ENCODE measurements at places on chromosomes 6 and 20.

GRCh38 chr6:129766959-129767728 lies 57.2 kb upstream of the ARHGAP18 start:
- peak; percentile 82 for DNase-seq

GRCh38 chr20:59495894-59496510 lies 108.3 kb upstream of the PHACTR3 start:
- DNase-seq = peak; percentile 80

DNA sequence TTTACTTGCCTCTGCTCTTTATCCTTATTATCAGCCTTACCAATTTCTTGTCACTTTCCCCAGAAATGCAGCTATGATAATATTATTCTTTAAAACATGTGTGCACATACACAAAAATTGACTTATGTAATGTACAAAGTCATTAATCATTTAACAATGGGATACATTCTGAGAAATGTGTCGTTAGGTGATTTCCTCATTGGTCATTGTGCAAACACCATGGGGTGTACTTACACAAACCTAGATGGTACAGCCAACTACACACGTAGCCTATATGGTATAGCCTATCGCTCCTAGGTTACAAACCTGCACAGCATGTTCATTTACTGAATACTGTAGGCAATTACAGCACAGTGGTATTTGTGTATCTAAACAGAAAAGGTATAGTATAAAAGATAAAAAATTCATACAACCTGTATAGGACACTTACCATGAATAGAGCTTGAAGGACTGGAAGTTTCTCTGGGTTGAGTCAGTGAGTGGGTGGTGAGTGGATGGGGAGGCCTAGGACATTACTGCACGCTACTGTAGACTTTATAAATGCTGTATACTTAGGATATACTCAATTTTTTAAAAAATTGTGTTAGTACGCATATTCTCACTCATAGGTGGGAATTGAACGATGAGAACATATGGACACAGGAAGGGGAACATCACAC lies 56.9 kb downstream of the HIVEP1 start:
- DNase-seq = no peak

GRCh38 chr6:3750317-3751076 lies 1.0 kb downstream of the PXDC1 start:
- DNase-seq = peak; percentile 82

- peak; percentile 32 for DNase-seq
These were observed 86.7 kb upstream of the STMND1 start for GRCh38 chr6:17015144-17015543.

DNA sequence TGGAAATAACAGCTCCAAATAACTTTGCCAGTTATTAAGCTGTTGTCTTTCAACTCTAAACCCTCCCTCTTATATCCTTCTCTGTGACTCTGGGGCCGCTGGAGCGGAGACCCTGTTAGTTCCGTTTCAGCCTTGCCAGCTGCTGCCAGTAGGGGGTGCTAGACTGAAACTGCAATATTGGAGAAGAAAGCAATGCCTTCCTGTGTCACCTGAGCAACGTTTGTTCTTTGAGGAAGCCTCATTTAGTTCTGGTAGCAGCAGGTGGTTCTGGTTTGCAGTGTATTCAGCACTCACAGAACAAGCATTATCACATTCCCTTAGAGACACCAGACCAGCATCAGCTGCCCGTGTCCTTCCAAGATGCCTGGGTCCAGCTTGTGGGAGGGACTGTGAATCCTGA lies 22.9 kb upstream of the JAG1 start:
- no peak for DNase-seq

Data from cardiac muscle cell (in vitro differentiated cells and primary cell).